Stimulated activated CD4-positive, alpha-beta T cell treated with anti-CD3 and anti-CD28 coated beads, Interleukin-4, amount 100 ng/mL, for 4 hours (primary cell): ENCODE measurements at places on chromosomes 2 and 18.

DNA sequence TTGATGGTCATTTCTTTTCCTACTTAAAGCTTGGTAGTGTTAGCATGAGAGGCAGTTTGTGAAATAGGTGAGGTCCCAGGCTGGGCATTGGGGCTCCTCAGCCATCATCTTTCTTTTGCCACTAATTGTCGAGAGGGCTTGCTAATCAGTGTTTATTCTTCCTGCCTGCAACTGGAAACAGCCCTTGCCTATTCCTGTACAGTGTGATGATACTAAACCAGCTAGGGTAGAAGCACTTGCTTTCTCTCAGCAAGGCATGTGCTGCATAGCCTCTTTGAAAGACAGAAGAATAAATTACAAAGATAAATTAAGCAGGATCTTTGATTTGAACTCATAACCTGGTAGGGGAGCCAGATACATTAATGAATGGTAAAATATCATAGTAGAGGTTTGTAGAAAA lies 16.6 kb upstream of the GPBAR1 start:
- DNase-seq = no peak

- no peak for DNase-seq
Measured at GRCh38 chr2:136932700-136933099, 167.4 kb downstream of the THSD7B start.

DNA sequence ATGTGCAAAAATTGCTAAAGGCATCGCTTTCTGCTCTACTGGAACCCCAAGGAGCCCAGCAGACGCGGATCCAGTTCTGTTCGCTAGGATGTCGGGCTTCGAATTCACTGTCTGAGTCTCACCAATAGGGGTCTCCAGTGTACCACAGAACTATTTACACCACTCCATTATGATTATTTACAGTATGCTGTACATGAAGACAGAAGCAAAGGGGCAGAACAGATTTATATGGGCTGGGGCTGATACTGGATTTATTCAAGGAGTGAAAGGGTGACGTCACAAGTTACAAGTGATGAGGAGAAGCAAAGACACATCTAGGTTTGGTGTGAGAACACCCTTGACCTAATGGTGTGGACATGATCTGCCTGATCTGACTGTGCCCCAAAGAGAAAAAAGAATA lies 185.3 kb upstream of the ATP5MC3 start:
- no peak for DNase-seq

DNA sequence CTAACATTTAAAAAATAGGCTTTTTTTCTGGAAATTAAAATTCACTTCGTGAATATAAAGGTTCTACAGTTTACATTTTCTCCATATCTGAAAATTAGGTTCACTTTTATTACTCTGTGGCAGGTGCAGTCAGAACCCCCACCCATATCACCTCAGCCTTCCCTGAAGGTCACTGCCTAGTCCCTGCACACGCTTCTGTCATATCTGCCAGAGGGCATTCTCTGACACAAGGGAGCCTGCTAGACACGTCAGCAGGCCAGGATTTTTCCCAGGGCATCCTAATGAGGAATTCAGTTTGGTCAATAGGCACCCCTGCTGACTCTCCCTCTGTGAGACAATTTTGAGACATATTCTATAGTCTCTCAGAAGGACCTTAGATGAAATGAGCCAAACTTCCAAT lies 475.7 kb upstream of the PKDCC start:
- DNase-seq = no peak

GRCh38 chr2:238424313-238424700 lies 2.4 kb upstream of the ASB1 start:
- DNase-seq = no peak

DNA sequence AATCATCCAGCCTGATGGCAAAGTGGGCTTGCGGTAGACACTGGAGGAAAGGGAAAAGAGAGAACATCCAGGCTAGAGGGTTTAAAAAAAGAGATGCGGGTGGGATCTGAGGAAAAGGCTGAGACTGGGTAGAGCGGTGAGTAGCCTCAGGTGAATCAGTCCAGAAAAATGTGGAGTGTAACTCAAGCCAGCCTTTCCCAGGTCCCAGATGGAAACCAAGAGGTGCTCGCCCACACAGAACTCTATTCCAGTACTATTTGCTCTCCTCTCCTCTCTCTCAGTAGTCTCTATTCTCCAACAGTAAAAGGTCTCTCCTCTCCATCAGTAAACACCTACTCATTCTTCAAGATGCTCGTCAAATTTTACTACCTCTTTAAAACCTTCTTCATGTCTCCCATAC lies 38.3 kb upstream of the NRP2 start:
- no peak for DNase-seq

DNA sequence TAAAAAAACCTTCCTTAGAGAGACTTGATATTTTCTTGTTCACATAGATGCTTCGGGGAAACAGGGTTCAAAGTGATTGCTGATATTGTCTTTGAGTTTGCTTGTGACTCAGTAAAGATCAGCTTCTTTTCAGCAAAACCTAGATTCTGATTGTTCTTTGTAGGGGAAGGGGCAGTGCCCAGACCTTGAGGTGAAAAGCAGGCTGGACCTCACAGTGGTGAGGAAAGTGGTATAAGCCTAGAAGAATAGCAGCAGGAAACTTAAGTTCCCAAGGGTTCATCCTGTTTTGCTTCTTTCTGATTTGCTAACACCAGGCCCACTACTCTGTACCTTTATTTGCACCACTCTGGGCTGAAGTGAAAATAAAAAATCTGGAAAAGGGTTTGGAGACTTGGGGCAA lies 20.9 kb downstream of the UBXN4 start:
- DNase-seq = no peak

GRCh38 chr2:174697255-174697654 lies 67.0 kb downstream of the CHRNA1 start:
- DNase-seq = peak; percentile 44

- no peak for DNase-seq
Measured at GRCh38 chr2:165825041-165825440, 31.0 kb upstream of the GALNT3 start.

- DNase-seq = no peak
Measured at GRCh38 chr2:188979187-188980114, 5.3 kb downstream of the COL3A1 start.

DNA sequence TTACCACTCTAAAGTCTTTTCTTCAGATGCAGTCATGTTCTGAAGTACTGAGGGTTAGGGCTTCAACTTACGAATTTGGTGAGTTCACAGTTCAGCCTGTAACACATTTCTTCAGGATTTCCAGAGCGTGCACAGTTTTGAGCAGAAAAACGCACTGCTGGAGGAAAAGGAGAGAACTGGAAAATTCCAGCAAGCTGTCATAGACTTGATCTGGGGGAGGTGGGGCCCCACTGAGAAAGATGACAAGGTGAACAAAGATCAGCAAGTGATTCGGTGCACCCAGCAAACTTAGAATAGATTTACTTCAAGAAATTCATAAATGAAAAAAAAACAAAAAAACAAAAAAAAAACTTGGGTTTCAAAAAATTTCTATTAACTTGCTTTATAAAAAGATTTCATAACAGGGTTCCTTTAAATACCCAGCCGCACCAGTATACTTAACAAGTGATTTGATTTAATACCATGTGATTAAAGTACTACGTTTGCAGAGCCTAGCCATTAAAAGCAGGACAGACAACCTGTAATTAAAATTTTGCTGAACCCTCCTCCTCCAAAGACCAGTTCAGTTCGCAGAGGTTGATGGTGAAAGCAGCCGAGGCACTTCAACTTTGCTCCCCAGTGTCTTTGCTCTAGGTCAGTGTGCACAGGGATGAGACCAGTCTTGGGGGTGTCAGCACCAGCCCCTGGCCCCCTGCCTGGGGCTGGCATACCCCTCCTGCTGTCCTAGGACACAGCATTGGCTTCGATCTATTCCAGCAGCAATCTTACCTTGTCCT lies 30.5 kb downstream of the CTIF start:
- DNase-seq = no peak

DNA sequence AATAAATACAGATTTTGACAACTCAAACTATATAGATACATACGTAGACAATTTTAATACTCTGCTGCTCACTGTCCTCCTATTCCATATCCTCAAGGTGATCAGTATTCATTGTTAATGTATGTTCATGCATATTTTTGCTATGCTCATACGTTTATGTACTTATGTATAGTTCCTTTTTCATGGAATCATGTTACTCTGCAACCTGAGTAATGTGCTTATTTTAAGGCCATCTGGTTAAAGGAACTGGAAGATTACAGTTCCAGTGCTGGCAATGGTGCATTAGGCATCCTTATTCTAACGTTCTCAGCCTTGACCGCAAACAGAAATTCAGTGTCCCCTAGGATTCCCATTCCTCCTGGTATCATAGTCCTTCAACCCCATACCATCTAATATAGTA lies 385.0 kb upstream of the TNP1 start:
- no peak for DNase-seq

- DNase-seq = no peak
Measured at GRCh38 chr2:23698721-23699579, 228.0 kb downstream of the ATAD2B start.

- no peak for DNase-seq
Measured at GRCh38 chr18:59725142-59725541, 27.9 kb upstream of the CCBE1 start.

- DNase-seq = no peak
Measured at GRCh38 chr18:28575123-28575522, 398.2 kb upstream of the CDH2 start.

DNA sequence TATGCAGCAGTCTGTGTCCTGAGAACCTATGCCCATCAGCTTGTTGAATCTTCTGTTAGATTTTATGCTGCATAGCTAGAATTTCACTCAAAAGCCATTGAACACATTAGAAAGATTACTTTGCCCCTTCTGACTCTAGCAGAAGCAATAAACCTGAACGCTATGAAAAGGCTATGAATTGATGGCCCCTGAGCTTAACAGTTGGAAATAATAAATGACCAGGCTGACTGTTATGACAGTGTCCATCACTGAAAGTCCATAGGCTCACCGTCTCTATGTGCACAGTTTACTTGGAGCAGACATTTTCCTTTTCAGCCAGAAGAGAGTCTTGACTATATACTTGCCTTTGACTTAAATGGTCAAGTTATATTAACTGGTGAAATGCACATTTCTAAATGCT lies 1618.8 kb upstream of the ACVR2A start:
- DNase-seq = no peak

GRCh38 chr2:84126530-84126929 lies 332.6 kb downstream of the SUCLG1 start:
- DNase-seq = no peak

DNA sequence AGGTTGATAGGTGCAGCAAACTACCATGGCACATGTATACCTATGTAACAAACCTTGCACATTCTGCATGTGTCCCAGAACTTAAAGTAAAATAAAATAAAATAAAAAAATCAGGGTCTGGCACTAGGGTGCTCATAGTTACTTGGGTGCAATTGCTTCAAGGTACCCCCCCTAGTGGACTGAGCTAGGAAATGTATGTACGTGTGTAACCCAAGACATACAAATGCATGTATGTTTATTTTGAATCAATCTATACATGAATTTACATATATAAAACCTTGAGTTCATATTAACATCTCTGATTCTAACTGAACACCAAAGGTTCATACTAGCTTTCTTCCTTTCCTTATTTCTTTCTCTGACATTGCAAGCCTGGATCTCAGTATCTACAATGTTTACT lies 51.5 kb downstream of the USP37 start:
- DNase-seq = no peak

DNA sequence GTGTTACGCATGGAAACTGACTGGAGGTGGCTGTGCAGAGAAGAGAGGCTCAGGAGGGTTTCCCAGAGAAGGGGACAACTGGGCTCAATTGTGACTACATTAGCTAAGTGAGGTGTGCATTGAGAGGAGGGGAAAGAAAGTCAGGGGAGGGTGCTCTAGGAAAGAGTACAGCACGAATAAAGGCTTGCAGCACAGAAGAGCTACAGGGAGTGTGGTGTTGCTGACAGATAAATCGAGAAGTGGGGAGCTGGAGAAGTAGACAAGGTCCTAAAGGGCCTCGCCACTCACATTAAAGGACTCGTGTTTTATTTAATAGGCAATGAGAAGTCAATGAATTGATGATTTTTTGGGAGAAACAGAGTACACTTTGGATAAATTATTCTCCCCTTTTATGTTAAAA lies 65.7 kb upstream of the CTAGE1 start:
- no peak for DNase-seq

- DNase-seq = no peak
Measured at GRCh38 chr2:230668939-230669303, 43.7 kb upstream of the CAB39 start.

DNA sequence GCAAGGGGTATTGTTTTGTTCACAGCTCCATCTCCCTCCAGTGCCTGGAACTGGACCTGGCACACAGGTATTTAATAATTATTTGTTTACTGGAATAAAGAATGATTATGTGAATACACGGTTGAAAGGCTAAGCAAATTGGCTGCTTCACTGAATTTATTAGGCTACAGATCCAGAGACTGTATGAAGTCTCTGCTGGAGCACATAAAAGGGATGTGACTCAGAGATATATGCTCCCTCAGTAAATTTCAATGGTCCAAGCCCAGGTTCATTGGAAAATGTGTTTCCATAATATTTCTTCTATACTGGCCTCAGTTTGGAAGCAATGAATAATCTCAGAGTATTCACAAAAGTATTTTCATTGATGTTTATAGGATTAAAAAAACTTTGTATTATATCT lies 121.5 kb upstream of the SCN1A start:
- no peak for DNase-seq

- DNase-seq = no peak
Measured at GRCh38 chr2:43707255-43708015, 31.2 kb upstream of the C1GALT1C1L start.

GRCh38 chr2:238942726-238943300 lies 94.9 kb downstream of the TWIST2 start:
- no peak for DNase-seq

DNA sequence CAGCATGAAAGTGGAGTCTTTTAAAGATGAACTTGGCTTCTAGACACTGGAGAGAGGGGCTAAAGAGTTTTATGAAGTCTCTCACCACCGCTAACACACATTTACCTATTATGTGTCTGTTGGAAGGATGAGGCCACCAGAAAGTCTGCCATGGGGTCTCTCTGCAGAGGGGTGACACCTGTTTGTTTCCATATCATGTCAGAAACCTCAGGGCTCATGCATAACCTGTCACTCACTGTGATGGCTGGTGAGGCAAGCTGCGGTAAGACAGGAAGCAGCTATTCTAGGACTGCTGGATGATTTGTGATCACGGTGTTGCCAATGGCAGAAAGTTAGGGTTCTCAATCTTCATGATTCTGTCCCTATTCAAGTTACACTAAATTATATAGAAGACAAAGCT lies 60.8 kb upstream of the DNMT3A start:
- no peak for DNase-seq

GRCh38 chr18:38933910-38934510 lies 1368.4 kb upstream of the CELF4 start:
- no peak for DNase-seq

GRCh38 chr2:10504370-10504993 lies 56.4 kb upstream of the ODC1 start:
- no peak for DNase-seq

DNA sequence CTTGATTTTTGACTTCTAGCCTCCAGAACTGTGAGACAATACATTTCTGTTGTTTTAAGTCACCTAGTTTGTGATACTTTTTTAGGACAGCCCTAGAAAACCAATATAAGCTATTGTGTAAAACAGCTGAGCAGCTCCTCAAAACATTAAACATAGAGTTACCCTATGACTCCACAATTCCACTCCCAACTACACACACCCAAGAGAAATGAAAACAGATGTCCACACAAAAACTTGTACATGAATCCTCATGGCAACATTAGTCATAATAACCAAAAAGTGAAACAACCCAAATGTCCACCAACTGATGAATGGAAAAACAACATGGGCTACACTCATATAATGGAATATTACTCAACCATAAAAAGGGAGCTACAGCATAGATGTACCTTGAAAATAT lies 32.6 kb downstream of the TNS1 start:
- DNase-seq = no peak

GRCh38 chr2:126733795-126734194 lies 77.8 kb downstream of the GYPC start:
- no peak for DNase-seq
